AG04450 (cell line): ENCODE measurements at places on chromosomes 2 and 18.
A peak's percentile ranks its signal among the peaks of the same experiment; 100 is the strongest.

DNA sequence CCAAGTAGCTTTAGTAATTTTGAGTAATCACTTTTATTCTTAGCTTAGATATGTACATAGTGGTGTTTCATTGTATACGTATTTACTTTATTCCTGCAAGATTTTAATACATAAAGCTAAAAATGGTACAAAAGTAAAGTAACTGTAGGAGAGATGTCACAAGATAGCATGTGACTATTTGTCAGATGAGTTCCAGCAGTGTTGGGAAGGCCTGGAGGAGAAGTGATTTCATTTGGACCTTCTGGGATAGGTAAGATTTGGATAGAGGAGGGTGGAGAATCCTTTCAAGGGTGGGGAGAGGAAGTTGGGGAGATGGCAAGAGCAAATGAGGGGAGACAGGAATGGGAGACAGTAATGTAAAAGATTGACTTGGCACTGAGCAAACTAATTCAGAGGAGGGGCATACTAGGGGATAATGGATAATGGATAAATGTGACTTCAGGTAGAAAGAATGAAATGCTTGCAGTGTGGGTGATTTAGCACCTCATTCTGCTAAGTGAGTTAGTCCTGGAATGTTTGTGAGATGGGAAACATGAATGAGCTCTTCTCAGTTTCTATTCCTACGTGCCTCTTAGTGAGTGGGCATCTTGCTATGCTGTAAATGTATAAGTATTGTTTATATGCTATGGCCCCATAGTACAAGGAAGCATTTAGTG is 10.5 kb downstream of the WDR43 start:
- DNase-seq: no peak

GRCh38 chr2:36965206-36965605 is 1.1 kb downstream of the STRN start:
- no peak for DNase-seq

GRCh38 chr2:196520605-196521004 is 118.9 kb upstream of the CCDC150 start:
- DNase-seq: no peak

GRCh38 chr2:226307487-226308322 is 491.9 kb downstream of the IRS1 start:
- no peak for DNase-seq

GRCh38 chr2:229524799-229525198 is 189.6 kb downstream of the DNER start:
- DNase-seq: no peak

GRCh38 chr2:74944987-74945787 is 13.3 kb upstream of the POLE4 start:
- DNase-seq: no peak

GRCh38 chr2:61726456-61727209 is 127.2 kb downstream of the FAM161A start:
- DNase-seq: no peak

DNA sequence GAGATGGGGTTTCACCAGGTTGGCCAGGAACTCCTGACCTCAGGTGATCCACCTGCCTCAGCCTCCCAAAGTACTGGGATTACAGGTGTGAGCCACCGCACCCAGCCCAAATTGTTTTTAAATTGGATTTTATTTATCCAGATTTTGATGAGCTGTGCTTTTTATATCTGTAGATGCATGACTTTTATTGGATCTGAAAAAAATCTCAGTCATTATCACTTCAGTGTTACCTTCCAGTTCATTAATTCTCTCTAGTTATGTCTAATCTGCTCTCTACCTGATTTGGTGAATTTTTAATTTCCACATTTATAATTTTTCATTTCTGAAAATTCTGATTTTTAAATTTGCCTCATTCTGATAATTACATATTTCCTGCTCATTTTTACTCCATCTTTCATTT is 13.5 kb downstream of the AGFG1 start:
- no peak for DNase-seq

DNA sequence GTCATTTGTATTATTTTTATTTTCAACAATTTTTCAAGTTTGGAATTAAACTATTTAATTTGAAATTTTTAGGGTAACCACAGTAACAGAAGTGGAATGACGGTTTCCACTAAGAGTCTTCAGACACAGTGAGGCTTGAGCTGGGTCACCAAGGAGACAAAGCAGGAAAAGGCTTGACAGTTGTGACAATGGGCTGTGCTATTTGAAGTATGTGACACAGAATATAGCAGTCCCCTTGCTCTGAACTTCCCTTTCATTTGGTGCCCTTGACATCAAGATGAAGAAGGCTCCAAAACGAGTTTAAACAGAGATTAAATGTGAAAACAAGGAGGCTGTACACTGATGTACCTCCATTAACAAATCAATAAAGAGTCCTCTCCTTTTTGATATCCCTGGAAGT is 265.4 kb upstream of the DLGAP1 start:
- DNase-seq: no peak

DNA sequence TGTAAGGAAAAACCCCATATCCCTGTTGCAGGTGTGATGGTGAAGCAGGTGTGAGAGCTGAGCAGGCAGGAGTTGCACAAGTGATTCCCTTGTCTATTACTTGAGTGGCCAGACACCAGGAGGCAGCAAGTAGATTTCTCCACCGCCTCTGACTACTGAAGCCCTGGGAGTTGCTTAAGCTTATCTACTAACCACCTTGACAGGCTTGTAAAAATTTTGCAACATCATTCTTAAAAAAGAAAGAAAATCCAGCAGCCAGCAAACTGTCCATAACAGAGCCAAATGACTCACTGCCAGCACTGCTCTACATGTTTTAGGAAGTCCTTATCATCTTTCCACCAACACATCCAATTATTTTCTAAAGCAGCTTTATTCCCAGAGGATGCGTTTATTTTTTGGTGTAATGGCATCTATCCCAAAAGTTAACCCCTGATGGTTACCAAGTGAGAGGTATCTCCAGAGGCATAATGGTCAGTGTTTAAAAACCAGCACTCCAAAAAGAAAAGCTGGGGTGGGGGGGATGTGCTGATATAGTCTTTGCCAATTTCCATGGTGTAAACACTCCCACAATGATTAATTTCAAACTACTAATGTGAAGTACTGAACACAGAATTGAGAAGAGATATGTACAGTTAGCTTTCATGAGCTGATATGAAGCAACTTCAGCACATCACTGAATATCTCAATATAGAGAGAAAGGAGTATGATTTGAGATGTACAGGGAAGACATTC is 16.3 kb upstream of the GPR39 start:
- DNase-seq: peak; percentile 18

GRCh38 chr2:81706856-81707255 is 1402.3 kb upstream of the LRRTM1 start:
- DNase-seq: no peak

DNA sequence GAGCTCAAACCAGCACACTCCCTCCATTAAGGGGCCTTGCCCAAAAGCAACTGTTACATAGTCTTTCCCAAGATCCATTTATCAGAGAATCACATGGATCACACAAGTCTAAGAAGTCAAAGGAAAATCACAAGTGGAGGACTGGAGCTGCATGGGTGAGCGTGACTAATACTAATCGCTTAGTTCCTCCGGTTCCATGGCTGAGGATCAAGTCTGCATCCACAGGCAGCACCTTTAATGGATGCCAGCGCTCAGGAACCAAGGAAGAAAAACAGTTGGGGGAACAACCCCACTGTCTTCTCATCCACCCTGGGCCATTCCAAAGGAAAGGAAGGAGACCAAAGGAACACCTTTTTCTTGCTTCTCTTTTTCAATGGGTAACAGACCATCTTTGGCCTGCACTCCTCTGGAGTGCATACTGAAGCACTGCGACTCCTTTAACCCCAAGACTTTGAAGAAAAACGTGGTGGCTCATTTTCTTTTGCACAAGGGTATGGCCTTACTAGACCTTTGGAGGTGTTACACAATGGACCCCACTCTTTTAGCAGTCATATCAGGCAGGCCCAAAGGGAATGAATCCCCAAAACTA is 9.2 kb upstream of the WDR33 start:
- DNase-seq: no peak

DNA sequence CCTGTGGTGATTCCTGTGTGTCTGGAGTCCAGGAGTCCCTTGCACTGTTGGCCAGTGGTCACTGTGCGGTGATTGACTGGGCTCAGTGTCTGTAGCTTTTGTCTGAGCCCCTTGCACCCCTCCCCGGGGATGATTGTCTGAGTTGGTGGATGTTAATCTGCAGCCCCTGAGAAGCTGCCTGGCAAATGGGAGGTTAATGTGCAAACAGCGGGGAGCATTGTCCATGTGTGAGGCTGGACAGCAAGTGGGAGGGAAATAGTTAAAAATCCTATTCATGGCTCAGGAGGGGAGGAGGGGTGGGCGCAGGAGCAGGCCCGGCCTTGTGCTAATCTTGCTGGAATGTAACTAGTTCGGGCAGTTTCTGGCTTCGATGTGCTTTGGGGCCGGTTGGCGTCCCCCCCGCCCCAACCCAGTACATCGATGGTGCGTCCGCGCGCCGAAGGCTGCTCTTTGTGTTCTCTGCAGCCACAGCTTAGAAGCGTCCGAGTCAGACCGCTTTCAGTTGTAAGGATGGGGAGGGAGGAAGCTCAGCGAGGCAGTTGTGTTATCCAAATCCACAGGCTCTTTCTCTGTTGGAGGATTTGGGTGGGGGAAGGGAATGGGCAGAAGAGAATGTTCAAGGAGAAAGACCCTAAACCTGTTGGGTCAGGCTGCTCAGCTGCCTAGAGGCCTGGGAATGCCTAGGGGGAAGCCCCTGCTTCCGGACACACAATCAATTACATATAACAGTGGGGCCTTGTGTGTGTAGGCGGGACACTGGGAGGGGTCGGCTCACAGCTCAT is 71.8 kb downstream of the TGOLN2 start:
- DNase-seq: peak; percentile 54

DNA sequence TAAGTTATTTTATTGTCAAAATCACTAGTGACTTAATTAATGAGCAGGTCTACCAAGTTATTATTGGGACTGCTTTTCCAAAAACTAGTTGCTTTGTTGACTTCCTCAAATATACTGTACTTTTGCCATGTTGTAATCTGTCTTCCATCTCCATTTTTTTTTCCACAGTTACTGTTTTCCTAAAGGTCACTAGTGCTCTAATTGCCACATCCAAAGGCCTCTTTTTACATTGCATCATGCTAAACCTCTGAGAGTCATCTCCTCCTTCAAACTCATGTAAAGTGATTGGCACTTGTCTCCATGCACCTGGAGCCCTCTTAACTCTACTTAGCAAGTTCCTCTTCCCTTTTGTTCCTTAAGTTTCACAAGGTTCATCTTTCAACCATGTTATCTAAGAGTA is 11.8 kb downstream of the PMAIP1 start:
- DNase-seq: no peak

GRCh38 chr2:232300894-232301387 is 77.6 kb upstream of the ALPP start:
- DNase-seq: no peak

DNA sequence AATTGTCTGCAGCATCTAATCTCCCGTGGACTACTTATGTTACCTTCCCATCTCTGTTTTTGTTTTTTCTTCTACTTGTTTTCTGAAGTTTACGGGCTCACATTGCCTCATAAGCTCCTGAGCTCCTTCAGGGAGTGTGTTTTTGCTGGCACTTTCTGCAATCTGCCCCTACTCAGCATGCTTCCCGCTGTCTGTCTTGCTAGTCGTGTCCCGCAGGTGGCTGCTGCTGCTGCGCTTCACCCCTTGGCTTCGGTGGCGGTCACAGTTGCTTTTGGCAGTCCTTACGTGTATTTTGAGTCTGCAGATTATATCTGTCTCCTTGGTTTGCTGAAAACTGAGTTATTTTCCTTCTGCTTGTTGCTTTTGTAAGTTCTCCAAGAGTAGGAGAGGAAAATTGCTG is 37.3 kb downstream of the FER1L5 start:
- DNase-seq: no peak

GRCh38 chr2:121907928-121908327 is 152.5 kb downstream of the TSN start:
- no peak for DNase-seq

DNA sequence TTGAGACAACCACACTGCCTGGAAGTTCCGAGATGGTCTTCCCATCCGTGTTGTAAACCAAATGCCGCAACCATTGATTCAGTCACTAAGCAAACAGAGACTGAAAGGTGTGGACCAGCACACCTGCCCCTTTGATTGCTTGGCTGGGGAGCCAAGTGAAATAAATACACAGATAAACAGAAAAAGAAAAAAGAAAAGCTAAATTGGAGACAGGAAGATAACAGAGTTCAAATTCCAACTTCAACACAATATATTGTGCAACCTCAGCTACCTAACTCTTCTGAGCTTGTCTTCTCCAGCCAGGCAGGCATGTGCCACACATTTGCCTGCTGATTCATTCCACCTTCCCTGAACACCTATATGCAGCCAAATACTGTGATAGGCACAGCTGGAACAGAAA is 110.9 kb downstream of the PID1 start:
- no peak for DNase-seq

GRCh38 chr2:145919477-145919876 is 1399.6 kb upstream of the ZEB2 start:
- DNase-seq: no peak

GRCh38 chr2:112794131-112794733 is 9.9 kb upstream of the IL1A start:
- peak; percentile 69 for DNase-seq

- no peak for DNase-seq
These were observed 70.0 kb downstream of the EXOC6B start for GRCh38 chr2:72755647-72756423.

DNA sequence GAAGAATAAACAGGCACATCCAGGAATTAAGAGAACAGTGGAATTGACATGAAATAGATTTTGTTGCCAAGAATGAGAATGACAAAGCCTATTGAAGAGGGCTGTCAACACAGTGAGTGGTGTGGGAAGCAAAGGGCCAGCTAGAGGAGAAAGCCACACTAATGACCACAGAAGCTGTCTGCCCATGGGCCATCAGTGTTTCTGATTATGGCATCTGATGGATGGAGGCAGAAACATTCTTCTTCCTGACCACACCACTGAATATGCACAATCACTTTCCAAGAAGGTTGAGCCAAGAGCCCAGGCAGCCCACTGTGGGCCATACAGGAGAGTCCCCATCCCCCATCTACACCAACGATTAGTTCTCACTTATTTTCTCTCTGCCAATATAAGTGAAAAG is 146.0 kb upstream of the SH3BP4 start:
- DNase-seq: no peak

GRCh38 chr2:2648094-2648493 is 317.0 kb upstream of the MYT1L start:
- no peak for DNase-seq

GRCh38 chr2:147511491-147511948 is 333.3 kb upstream of the ACVR2A start:
- no peak for DNase-seq
